ENCODE measurements at places on chromosomes 16 and 17.

- peak; percentile 66 for DNase-seq
Measured at GRCh38 chr17:4980644-4981216, 6.7 kb downstream of the CAMTA2 start.

- DNase-seq: peak; percentile 13
Measured at GRCh38 chr16:25014500-25015147, 545 bp downstream of the ARHGAP17 start.

GRCh38 chr17:37054894-37055293 is 106.1 kb downstream of the AATF start:
- DNase-seq: no peak

DNA sequence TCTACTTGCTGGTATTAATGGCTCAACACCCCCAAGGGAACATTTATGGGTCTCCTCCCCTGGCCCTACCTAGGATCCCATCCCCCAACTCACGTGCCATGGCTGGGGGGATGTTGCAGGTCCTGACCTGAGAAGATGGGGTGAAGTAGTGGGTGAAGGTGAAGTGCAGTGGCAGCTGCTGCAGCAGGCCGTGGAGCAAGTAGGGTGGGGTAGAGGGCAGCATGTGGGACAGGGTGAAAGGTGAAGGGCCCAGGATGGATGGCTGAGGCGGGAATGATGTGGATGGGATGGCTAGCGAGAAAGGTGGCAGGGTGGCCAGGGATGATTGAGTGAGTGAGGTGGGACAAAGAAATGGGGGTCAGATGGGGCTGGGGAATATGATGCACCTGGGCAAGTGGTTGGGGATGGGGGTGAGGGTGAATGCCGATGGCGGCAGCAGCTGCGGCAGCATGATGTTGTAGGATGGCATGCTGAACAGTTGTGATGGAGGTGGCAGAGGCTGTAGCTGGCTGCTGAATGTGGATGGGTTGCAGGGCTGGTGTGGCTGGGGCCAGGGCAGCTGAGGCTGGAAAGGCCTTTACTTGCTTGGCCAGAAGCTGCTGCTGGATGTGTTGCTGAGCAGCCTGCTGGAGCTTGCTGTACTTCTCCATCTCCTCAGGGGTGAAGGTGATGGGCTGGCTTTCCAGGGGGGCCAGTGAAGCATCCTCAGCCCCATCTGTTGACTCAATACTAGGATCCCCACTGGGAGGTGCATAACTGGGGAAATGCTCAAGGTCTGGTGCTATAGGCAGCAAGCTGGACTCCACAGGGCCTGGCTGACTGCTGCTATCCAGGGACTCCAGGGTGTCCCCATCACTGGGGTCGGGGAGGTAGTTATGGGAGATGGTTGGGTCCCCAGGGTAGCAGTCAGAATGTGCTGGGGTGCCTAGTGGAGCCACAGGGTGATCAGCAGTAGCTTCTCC is 8.3 kb upstream of the ITGA2B start:
- no peak for DNase-seq

DNA sequence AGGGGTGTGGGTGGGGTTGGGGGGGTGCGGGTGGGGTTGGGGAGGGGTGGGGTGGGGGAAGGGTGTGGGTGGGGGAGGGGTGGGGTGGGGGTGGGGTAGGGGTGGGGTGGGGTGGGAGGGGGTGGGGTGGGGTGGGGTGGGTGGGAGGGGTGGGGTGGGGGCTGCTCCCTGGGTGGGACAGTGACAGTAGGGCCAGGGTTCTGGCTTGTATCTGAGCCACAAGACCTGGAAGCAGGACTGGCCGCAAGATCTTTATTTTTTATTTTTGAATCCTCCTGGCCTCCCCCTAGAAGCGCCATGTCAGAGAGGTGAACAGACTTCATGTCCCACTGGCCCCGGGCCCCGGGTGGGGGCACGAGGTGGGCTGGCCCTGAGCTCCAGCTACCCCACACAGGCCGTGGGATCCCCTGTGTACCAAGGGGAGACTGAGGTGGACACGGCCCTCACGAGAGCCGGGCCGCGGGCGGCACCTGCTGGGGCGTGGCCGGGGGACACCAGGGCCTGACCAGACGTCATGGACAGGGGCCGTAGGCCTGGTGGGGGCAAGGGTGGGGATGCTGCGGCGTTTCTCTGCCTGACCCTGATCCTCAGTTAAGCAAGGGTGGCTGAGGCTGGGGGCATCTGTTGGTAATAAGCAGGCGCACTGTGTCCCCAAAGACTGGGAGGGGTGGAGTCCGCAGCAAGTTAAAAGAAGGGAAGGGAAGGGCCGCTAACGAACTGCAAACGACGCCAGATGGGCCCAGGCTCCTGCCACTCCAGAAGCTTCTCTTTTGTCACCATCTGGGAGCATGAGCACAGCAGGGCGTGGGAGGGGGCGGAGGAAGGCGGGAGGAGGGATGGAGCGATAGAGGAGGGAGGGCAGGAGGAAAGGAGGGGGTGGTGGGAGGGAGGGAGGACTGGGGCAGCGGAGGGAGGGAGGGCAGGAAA is 22.3 kb upstream of the PABPN1L start:
- DNase-seq: no peak

- DNase-seq: no peak
Measured at GRCh38 chr16:72474501-72475123, 302.7 kb upstream of the PMFBP1 start.

GRCh38 chr16:88194397-88195268 is 188.1 kb upstream of the ZNF469 start:
- peak; percentile 87 for DNase-seq

DNA sequence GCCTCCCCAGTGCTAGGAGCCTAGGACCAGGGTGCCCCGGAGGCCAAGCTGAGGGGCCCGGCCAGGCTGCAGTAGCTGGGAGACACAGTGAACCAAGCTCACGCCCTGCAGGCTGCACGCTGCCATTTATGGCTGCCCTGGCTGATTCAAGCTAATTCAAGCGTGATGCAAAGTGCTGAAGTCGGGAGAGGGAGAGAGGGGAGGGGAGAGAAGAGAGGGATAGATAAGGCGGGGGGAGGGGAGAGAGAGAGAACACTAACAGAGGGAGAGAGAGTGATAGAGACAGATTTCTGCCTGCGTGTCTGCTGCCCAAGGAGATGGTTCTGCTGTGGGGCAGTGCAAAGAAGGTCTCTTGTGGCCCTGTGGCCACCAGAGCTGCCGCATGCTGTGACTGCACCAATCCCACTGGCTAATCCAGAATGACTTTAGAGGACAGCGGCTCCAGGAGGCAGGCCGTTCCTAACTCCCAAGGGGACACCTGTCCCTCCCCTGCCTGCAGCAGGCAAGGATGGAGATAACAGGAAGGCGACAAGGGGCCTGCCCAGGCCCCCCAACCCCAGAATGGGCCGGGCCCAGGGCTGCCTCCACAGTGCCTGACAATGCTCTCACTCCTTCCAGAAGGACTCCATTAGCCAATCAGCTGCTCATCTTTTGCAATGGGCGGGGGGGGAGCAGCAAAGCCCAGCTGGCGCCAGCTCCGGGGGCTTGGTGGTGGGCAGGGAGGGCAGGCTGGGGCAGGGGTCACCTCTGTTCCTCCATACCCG is 12.9 kb downstream of the MXRA7 start:
- no peak for DNase-seq

DNA sequence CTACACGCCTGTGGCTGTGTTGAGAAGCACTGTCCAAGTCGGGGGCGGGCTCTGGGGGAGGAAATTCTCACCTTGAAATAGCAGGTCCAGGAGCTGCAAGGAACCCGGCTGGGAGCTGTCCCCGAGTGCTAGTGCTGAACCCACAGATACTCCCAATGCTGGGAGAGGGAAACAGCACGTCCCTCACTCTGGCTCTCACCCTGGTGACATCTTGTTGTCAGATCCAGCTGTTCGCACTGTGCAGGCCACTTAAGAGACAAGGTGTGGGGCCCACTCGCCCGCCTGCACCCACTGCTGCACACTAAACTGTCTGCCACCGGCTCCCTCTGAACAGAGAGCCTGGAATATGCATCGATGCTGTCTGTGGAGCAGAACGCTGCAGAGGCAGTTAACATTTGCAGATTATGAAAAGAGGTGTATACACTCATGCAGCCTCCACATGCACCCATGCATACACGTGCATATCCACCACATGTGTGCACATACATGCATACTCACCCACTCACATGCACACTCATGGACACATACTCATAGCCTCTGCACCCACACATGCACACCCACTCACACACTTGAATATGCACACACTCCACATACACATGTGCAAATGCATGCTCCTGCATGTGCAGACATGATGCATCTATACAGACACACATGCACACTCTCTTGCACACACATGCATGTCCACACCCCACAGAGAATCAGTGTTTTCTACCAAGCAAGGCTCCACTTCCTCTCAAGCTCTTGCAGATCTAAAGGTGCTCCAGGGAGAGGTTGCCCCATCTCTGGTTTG is 42.0 kb downstream of the MGAT5B start:
- DNase-seq: no peak

GRCh38 chr17:56173026-56173425 is 19.8 kb downstream of the ANKFN1 start:
- DNase-seq: no peak

DNA sequence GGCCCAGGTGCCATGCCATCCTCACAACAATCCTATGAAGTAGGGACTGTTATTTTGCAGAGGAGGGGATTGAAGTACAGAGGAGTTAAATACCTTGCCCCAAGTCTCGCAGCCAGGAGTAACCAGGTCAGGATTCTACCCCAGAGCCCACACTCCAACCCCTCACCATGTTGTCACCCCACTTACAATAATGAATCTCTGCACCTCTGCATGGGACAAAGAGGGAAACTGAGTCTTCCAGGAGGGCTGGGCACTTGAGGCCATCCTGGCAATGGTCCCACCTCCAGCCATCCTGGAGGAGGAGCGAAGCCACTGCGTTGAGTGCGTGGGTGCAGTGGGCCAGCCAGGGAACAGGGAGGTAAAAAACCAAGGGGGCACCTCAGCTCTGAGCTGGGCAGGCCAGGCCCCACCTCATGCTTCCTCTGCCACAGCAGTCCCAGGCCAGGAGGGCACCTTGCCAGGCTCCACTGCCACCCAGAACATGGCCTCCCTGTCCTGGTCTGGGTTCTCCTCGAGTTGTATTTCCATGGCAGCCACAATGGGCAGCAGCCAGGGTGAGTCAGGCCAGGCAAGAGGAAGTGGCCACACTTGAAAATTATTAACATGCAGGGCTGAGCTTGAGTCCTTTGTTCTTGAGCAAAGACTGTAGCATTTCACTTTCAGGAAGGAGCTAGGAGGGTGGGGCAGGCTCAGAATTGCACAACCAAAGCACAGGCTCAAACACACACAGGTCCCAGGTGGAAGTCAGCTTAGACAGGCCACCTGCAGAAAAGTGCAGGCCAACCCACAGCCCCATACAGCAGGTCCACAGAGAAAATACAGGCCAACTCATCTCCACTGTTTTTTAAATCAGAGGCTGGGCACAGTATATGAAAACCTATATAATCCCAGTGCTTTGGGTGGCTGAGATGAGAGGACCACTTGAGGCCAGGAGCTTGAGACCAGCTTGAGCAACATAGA is 52.1 kb downstream of the CUEDC1 start:
- peak; percentile 62 for DNase-seq

DNA sequence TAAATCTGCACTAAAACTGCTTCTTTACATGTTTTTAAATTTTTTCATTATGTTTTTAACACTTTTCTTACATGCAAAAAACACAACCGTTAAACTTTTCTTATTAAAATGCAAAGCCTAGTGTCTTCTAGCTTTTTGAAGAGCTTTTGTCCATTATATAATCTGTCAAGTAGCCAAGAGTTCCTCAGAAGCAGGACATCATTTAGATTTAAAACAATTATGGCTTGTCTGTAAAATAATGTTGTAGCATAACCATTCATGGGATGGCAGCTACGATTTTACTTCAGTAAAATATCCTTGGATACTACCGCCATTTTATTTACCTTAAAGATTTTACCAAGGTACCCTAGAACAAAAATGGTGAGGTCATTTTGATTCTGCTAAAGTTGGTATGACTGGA is 2.8 kb downstream of the OMG start:
- no peak for DNase-seq

DNA sequence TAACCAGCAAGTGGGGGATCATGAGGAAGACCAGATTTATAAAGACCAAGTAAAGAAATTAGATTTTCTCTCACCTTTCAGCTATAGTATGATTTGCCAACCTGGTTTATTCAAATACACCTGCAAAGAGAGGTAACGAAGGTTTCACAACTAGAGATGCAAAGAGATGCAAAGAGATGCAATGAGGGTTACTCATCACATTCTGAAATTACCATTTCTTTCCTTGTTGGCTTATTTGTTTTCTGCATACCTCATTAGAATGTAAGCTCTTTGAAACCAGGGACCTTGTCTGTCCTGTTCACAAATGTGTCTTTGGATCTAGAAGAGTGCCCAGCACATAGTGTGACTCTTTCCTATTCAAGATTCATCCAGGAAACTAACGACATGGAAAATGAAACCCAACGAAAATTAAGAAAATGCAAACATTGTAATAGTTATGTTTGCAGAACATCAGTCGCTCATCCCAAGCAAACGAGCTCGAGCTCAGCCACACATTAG is 9.0 kb upstream of the LONP2 start:
- no peak for DNase-seq

DNA sequence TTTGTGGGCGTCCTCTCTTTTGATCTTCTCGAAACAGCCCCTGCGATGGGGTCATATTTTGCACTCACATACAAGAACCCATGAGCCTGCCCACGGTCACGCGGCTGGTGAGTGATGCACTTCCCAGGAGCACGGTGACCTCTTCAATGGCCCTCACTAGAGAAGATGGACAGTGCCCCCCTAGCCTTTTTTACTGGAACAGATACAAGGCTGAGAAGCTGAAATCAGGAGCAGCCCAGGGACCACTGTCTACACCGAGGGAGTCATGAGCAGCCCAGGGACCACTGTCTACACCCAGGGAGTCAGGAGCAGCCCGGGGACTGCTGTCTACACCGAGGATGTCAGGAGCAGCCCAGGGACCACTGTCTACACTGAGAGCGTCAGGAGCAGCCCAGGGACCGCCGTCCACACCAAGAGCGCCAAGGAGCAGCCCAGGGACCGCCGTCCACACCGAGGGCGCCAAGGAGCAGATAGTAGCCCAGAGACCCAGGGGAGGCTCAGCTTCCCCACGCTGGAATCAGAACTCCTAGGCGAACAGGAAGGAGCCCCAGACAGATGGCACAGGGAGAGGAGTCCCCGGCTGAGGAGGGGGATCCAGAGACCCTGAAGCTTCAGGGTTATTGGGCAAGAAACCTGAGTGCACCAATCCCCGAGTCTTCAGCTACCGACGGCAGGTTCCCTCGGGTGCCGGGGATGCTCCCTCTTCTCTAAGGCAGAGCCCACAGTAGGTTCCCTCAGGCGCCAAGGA is 23.7 kb downstream of the ACSF3 start:
- no peak for DNase-seq

GRCh38 chr16:75590920-75591843 is 25.0 kb downstream of the GABARAPL2 start:
- no peak for DNase-seq

DNA sequence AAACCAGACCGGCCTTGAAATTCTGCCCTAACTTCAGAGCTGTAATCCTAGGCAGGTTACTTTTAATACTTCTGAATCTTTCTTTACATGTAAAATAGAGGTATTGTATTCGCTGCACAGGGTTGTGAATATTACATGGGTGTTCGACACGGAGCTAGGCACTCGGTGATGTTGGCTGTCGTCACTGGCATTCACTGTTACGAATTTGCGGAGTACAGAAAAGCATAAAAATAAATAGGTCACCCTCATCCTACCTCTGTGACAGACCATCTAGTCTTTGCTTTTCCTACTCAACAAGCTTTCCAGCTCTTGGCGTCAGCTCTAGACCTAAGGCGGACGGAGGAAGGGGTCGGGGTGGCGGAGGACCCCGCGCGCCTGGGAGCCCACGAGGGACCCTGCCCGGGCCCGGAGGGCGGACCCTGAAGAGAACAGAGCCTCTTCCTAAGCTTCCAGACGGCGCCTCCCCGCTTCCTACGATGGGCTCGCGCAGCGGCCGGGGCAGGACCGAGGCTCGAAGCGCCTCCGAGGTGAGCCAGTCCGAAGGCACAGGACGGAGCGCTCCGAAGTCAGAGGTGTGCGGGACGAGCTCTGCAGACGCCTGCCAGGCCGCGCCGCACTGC is 879 bp upstream of the SPG7 start:
- peak; percentile 40 for DNase-seq
